ENCODE measurements at places on chromosomes 6 and 20.

DNA sequence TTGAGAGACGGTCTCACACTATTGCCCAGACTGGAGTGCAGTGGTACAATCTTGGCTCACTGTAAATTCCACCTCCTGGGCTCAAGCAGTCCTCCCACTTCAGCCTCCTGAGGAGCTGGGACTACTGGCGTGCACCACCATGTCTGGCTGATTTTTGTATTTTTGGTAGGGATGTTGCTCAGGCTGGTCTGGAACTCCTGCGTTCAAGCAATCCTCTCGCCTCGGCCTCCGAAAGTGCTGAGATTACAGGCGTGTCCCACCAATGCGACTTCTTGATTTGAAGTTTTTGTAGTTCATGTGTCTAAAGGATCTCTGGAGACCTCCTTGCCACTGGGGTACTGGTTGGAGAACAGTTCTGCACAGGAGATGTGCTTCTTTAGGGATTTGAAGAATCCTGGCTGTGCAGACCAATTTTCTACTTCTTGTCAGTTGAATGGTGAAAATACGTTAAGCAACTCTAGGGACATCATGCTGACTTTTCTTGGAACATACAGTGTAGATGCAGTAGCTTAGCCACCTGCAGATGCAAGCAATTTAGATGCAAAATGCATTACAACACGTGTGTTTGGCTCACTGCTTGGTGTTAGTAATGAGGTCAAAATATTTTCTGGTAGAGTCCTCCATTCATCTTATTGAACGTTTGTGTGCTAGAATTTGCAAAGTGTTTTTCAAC is 28.2 kb downstream of the SYTL3 start:
- no peak for DNase-seq

DNA sequence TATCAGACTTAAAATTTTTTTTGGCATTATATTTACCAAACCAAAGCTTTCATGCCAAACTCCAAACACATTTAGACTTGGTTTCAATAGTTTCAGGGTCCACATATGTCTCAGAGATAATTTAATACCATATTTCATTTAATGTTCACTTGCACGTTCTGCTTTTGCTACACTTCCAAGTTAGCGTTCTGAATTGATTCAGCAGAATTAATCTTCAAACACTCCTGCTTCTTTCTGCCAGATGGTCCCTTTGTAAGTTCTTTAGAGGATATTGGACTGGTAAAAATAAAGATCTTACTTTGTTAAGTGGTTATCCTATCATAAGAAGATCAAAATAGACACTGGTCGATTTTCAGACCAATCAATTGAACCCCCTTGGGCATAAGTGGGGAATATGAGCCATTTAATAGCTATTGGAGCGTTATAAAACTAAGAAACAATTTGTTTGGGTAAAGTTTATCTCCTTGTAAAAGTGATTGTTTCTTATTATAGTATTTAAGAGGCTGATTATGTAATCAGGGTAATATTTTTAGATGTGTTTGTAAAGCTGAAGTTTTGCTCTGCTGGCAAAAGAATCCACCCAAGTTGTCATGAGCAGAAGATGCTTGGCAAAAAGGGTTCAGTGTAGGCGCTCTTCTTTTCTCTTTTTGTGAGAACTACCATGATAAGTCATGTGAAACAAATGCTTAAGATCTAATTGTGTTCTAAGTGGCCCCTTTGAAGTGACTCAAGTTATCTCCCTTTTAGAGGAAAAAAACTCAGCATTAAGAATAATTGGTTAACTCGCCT is 92.2 kb downstream of the MCHR2 start:
- DNase-seq: no peak

GRCh38 chr6:79404261-79404660 is 133.0 kb downstream of the LCA5 start:
- DNase-seq: no peak

- no peak for DNase-seq
Observed at GRCh38 chr20:1833728-1834726, 61.2 kb upstream of the SIRPA start.

DNA sequence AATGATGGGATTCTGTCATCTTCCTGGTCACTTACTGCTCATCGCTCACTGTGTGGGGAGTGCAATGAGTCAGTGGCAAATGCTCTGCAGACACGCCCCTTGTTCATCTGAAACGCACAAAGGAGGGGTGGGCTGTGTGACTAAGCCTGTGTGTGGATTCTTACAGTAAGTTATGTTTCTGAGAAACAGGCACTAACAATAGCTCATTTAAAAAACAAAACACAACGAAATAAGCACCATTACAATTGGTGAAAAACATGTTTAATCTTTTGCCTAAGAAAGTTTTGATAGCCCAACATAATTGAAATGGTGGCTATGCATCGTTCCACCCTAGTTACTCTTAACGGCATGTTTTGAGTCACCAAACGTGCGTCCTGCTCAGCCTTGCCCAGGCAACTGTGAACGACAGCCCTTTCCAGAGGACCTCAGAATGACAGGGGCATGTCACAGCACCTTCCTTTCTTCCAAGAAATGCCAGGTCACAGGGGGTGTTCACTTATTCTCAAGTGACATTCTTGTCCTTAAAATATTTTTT is 118.4 kb upstream of the SGK1 start:
- peak; percentile 36 for DNase-seq

- DNase-seq: no peak
Observed at GRCh38 chr6:111076024-111076695, 11.1 kb upstream of the SLC16A10 start.

DNA sequence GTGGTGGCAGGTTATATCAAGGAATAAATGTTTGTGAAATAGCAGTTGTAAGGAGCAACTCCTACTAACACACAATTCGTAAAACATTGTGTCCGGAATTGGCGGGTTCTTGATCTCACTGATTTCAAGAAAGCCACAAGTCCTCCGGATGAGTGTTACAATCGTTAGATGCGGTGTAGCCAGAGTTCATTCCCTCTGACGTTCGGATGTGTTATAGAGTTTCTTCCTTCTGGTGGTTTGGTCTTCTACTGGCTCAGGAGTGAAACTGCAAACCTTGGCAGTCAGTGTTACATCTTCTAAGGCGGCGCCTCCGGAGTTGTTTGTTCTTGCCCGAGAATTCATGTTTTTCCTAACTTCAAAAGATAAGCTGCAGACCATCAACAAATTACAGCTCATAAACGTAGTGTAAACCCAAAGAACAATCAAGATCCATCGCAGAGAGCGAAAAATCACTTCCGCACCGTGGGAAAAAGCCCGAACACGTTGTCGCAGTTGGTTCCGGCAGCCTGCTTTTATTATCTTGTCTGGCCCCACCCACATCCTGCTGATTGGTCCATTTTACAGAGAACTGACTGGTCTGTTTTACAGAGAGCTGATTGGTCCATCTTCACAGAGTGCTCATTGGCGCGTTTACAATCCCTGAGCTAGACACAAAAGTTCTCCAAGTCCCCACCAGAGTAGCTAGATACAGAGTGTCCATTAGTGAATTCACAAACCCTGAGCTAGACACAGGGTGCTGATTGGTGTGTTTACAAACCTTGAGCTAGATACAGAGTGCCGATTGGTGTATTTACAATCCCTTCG is 58.2 kb downstream of the TRIM27 start:
- peak; percentile 49 for DNase-seq
